ENCODE measurements at places on chromosomes 4 and X. TPM values are rescaled to one million over a fixed set of nuclear protein-coding genes. Genes with fewer than 3 reads are reported as not detected.

The ELK1 gene
- polyA plus RNA-seq, result 31.8 TPM

The KIAA1210 gene
- polyA plus RNA-seq, result not detected

The NPY2R gene
- 1.2 TPM for polyA plus RNA-seq

The EPHA5 gene
- polyA plus RNA-seq, result 3.6 TPM

The RIBC1 gene
- polyA plus RNA-seq, result 2.2 TPM

Measured in neural cell (in vitro differentiated cells).